ENCODE measurements at places on chromosomes 5 and 9.
A peak's percentile ranks its signal among the peaks of the same experiment; 100 is the strongest.

GRCh38 chr9:134594078-134594941, 47.3 kb upstream of the COL5A1 start:
- DNase-seq, result no peak

GRCh38 chr5:174698156-174698555, 26.2 kb upstream of the MSX2 start:
- DNase-seq, result no peak

- no peak for DNase-seq
Measured at GRCh38 chr5:55551904-55552303, 17.1 kb upstream of the PLPP1 start.

DNA sequence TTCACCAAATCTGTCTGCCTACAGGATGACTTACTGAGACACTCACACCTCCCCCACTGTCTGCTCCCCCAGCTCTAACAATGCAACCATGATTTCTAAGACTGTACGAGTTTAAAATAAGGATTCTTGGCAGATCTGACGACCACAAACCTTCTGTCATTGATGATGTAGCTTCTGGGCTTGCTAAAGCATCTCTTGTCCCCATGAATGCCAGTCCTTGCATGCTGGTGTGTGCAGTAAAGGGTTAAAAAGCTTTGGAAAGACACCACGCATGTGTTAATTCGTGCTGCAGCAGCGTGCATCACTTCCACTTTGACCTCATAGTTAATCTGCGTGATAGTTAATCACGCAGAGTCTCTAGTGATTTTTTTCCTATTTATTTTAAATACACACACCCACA, 411 bp upstream of the GABRG2 start:
- DNase-seq, result no peak

DNA sequence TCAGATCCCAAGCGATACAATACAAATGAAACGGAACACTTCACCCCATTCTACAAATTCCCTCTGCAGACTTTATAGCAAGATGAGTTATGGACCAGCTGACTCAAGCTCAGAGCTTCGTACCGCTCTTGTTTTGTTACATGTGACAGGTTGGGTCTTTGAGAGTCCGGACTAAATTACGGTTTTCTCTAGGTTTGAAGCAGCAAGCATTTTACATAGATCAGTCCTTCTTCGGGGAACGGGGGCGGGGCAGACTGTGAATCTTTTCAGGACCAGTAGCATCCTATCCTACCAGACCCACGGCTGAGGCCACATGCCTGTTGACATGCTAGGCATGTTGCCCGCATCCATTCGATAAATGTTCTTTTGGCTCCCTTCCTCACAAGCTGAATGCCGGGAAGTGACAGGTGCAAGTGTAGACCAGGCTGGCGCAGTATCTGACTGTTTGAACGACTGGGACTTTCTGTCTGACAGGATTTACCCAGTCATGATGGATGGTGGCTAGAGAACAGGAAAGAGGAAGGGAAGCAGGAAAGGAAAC, 811.0 kb upstream of the GRAMD2B start:
- DNase-seq, result no peak

- peak; percentile 41 for DNase-seq
Measured at GRCh38 chr5:67770431-67771025, 445.0 kb upstream of the PIK3R1 start.

DNA sequence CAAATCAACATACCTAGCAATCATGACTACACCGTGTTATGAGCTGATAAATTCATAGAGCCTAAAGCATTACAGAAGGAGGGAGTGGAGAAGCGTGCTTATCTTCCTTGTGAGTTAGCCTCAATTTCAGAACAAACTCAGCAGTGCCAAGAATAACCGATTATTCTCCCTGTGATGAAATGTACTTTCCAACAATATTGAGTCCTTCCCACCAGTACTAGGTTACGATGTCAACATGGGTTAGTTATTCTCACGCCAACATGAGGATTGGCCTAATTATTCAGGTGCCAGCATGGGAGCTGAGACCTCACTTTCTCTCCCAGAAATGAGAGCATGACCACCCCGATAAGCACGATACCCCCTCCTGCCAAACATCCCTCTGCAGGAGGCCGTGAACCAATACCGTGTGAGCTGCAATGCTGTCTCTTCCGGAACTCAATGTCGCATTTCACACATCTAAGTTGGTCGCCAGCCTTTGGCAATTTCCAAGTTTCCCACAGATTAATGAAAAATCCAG, 193.7 kb downstream of the ENC1 start:
- peak; percentile 10 for DNase-seq

DNA sequence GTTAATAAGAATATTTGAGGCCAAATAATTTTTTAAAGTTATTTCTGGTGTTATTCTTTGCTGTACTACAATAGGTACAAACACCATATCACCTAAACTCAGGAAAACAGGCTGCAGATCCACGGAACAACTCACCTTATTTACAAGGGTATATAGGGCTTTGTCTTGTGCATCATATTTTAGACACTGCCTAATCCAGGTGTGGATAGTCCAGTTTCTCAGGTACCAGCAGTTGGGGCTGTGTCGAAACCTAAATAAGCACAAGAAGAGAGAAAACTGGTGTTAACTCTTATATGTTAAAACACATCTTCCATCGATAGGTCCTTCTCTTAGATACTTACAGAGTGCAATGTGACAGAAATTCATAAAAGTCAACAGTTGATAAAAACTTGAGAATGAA, 82.2 kb downstream of the MRPS27 start:
- DNase-seq, result no peak

DNA sequence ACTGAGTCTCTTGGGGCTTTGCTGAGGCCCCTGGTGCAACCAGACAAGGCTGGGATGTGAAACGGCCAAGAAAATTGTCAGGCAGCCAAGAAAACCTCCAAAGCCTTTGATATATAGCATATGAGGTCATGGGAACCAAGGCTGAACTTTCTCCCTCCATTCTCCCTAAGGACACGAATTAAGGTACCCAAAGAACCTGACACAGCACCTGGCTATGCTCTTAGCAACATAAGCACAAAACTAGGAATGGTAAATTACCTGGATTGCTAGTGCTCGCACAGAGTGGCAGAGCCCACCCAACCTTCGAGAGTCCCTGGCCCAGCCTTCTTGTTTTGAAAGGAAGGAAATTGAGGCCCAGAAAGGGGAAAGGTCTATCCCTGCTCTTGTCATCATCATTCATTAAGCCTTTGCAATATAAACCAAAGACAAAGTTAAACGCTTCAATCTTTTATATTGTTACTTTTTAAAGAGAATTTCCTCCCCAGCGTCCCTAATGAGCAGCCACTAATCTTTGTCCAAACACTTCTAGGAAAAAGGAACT, 220.0 kb upstream of the NR4A3 start:
- no peak for DNase-seq

DNA sequence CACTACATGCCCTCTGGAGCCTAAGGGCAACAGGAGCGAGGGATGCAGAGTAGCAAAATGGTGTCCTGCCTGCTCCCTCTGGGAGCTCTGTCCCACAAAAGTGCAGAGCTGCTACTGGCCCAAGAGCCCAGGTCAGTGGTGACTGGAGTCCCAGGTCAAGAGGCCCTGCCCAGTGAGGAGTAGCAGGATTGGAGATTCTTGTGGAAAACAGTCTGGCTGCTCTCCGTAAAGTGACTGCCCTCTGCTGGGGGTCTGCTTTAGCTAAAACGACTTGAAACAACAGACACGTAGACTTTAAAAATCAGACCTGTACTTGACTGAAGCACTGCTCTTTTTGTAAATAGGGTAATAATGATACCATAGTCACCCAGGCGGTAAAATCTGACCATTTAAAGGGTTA, 917.0 kb downstream of the MAT2B start:
- peak; percentile 9 for DNase-seq

- DNase-seq, result peak; percentile 81
Measured at GRCh38 chr5:80246995-80247729, 8.7 kb downstream of the SERINC5 start.

DNA sequence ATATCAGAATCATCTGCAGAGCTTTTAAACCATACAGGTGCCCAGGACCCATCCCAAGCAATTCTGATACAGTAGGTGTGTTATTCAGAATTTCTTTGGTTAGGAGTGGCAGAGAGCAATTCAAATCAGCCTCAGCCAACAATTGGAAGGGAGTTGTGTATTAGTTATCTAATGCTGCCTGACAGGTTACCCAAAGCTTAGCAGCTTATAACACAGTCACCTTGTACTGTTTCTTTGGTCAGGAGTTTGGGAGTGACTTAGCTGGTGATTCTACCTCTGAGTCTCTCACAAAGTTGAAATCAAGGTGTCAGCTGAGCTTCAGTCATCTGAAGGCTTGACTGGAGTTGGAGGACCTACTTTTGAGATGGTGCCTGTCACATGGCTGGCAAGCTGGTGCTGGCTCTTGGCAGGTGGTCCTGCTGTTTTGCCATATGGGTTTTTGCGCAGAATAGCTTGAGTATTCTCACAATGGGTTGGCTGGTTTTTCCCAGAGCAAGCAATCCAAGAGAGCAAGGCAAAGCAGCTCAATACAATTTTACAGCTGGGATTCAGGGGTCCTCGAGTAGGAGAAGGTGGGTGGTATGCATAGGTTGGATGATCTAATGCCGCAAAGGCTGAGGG, 18.7 kb upstream of the CARNMT1 start:
- no peak for DNase-seq
